Bronchial epithelial cell (primary cell): ENCODE measurements at places on chromosomes 6 and 20. TPM values are rescaled to one million over a fixed set of nuclear protein-coding genes. Genes with fewer than 3 reads are reported as not detected.

DNA sequence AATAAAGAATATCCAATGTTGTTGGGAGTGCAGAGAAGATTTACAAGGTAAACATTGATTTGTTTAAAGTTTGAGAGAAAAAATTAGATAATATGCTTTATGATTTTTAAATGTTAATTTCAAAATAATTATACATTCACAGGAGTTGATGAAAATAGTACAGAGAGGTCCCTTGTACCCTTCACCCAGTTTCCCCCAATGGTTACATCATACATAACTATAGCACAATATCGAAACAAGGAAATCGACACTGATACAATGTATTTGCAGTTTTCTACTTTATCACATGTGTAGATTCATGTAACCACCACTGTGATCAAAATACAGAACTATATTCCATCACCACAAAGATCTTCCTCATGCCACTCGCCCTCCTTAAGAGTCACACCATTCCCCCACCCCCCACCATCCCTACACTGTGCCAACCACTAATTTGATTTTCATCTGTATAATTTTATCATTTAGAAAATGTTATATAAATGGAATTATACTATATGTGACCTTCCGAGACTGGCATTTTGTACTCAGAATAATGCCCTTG, 11.7 kb upstream of the HLA-DRA start:
- no peak for DNase-seq

DNA sequence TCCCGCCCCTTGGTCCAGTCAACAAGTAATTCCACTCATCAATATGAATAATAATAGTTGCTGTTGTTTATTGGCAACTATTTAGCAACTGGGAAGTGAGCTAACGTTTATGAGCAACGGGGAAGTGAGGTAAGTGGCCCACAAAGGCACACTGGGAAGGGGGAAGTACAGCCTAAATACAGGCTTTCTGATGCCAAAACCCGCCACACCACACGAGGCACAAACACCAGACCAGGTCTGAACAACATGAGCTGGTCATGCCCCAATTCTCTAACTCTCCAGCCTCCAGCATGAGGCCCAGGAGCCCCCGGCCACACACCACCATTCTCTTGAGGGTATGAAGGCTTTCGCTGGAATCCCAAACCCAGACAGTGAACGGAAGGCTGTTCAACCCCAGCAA, 50.8 kb downstream of the PREX1 start:
- DNase-seq, result no peak

DNA sequence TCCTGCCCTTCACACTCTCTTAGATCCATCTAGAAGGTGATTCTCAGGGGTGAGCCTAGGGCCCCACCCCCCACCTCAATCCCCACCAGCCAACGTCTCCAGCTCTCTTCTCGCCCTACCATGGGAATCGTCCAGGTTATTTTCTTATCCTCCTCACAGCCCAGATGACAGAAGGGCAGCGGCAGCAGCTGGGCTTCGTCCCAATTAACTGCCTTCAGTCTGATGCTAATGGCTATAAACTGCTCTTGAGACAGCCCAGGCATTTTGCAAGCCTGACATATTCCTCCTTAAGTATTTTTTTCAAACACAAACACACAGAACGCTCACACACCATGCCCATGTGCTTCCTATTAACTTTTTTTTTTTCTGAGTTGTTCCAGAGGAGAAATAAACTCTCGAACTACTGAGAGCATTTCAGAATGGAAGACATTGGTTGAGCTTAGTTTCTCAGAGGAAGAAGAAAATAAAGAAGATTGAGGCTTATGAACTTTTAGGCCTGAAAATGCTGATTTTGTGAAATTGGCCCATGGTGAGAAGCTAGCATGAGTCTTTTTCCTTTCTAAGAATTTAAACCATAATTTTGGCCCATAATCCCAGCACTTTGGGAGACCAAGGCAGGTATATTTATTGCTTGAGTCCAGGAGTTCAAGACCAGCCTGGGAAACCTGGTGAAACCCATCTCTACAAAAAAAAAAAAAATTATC, 124.6 kb downstream of the EYA2 start:
- DNase-seq, result no peak

DNA sequence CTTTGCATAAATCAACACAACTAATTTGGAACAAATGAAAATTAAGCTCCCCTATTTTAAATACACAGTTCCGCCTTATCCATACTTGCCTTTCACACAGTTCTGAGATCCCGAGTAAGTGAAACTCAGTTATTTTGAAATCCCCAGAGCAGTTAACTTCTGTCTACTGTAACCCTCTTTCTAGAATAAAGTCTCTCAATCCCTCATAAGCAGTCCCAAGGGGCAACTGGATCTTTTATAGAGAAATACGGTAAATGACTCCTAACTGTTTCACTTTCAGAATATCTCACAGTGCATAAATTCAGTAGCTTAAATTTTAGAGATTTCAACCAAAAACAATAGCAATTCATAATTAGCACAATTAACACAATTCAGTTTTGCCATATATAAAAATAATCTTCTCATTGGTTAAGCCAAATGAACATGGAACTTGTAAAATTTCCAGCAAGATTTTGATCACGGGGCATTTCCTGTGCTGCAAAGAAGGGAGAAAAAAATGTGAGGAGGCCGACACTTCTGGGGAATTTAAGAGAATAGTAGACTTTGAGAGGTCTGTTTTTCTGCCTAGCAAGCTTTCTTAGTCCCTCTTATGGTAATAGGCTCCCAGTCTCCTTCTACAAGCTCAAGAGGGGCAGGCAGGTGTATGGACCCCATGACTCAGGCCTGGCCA, 78.3 kb downstream of the KIF6 start:
- no peak for DNase-seq

- DNase-seq, result no peak
These were observed 70.4 kb upstream of the BLCAP start for GRCh38 chr20:37598100-37598543.

DNA sequence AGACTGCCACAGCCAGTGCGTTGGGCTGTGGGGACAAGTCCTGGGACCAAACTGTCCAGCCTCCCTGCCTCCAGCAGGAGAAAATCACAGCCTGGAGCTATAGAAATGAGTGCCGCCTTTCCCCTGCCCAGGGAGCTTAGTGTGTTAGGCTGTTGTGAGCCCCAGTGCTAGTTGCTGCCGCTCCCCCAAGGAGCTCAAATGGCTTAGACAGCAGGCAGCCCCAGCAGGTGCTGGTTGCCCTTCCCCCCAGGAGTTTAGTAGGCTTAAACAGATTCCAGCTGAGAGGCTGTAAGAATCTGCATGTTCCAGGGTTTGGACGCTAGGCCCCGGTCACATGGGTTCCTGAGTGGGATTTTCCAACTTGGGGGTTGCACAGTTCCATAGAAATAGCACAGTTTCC, 27.2 kb upstream of the HMGN3 start:
- no peak for DNase-seq

Gene ZGPAT
- 17.7 and 25.5 TPM in 2 replicates for total RNA-seq
